GOT3 (cell line): ENCODE measurements at places on chromosomes 1 and 21.

DNA sequence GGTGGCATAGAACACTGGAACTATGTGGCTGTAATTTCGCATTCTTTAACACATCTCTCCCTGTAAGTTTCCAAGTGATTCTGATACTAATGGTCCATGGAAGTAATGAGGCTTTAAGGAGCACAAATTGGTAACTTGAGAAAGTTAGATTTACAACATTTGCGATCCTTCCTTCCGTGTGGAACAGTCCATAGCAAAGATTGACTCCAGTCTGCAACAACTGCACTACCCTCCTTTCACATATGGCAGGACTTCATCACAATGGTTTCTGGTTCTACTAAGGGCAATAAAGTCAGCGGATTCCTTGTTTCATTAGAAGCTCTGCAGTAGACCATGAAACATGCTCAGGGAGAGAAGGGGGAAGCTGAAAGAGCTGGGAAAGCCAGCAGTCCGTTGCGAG is 261.2 kb downstream of the RGS7 start:
- no peak for DNase-seq

DNA sequence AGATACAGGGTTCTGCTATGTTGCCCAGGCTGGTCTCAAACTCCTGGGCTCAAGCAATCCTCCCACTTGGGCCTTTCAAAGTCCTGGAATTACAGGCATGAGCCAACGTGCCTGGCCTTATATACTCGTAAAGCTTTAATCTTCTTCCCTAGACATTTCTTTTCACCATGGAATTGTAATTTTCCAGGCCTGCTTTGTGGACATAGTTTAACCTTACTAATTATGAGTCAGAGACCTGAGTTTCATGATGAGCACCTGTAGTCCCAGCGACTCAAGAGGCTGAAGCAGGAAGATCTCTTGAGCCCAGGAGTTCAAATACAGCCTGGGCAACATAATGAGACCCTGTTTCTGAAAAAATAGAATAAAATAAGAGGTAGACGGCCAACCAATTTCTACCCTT is 12.3 kb downstream of the PATJ start:
- DNase-seq, result no peak

GRCh38 chr1:155352631-155353030 is 31.9 kb downstream of the RUSC1 start:
- DNase-seq, result no peak

GRCh38 chr21:44687671-44688070 is 5.7 kb upstream of the KRTAP12-1 start:
- DNase-seq, result no peak

DNA sequence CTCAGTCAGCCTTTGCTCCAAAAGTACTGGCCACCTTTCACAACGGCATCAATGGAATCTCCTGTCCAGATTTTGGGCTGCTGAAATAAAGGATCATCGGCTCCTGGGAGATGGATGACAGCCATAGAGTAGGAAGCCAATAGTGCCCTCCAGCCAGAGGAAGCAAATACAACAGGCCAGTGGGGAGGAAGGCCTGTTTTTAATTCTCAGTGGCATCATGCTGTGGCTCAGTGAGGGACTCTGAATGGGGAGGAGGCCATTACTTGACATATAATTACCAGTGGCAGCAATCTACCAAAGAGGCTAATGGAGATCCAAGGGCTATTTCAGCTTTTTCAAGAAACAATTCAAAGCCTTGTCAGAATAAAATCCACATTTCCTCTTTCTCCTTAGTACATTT is 26.7 kb downstream of the COLGALT2 start:
- DNase-seq, result no peak

GRCh38 chr21:14120091-14120734 is 90.5 kb downstream of the LIPI start:
- no peak for DNase-seq

DNA sequence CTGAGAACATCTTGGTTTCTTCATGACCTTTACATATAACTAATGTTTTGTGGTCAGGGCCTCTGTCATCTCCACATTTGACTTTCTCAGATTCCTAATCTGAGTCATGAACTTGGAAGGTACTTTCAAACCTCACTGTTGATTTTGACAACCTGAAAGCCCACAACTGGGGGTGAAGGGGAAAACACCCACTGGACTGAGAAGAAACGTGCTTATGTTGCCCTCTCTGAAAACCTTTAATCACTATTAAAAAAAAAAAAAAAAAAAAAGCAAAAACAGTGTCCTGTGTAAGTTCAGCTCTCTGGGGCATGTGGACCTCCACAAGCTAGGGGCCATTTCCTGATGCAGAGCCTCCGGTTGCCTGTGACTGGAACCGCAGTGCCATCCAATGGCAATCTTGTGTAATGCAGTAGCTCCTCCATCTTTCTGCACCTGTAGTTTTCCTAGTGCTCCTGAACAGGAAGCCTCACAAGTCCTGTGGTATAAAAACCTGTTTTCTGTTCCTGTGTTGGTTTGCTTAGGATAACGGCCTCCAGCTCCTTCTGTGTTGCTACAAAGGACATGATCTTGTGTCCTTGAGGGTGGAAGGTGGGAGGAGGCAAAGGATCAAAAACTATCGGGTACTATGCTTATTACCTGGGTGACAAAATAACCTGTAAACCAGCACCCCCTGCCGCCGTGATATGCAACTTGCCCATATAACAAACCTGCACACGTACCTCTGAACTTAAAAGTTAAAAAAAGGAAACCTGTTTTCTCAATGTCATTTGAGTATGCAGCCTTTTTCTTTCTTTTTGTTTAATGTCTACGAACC is 124.5 kb downstream of the ZNF648 start:
- DNase-seq, result no peak
